Stimulated activated CD8-positive, alpha-beta memory T cell treated with anti-CD3 and anti-CD28 coated beads, Interleukin-12 subunit alpha, Interleukin-12 subunit beta, amount 100 ng/mL, for 1 hour (primary cell): ENCODE measurements at places on chromosomes 2 and 18.

- no peak for DNase-seq
Observed at GRCh38 chr2:12391116-12391515, 325.6 kb upstream of the TRIB2 start.

GRCh38 chr2:196279541-196279940, 108.2 kb upstream of the STK17B start:
- DNase-seq = no peak

DNA sequence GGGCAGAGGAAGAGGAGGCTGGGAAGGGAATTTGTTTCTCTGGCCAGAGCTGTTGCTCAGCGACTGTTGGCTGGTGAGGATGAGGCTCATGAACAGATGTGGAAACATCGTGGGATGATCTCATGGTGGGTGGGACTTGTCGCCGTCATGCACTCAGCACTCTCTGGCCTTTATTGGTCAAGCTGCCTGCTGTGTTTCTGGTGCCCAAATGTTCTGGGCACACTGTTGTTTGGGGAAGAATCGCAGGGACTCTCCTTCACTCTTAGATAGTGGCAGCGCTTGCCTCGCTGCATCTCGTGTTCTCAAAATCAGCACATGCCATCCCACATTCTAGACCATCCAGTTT, 145.6 kb downstream of the AGAP1 start:
- no peak for DNase-seq

DNA sequence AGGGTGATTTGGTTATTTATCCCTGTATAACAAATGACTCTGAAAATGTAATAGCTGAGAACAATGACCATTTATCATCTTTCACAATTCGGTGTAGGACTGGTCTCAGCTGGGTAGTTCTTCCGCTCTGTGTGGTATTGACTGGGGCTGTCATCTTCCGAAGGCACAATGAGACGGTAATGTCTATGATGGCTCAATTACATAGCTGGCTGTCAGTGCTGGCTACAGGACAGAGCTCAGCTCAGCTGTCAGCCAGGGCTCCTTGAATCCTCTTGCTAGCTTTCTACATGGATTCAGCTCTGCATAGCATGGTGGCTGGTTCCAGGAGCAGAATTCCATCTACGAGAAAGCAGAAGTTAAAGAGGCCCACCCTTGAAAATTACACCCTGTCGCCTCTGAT, 483.8 kb downstream of the TDRD15 start:
- no peak for DNase-seq

- DNase-seq = no peak
Observed at GRCh38 chr2:149383340-149383739, 53.0 kb downstream of the LYPD6 start.

DNA sequence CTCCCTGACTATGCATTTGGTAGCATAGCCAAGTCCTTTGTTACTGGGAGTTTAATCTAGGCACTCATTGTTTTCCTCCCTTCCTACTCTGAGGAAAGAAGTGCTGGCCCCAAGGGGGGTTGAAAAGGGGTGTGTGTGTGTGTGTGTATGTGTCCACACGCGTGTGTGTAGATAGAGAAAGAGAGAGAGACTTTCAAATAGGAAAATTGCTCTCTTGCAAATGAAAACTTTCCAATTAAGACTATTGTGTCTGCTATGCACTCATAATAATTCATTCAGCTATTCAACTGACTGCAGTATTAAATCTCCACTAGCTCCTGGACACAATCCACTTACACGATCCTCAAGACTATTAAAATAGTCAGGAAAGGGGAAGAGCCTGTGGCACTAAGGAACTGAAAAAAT, 92.9 kb upstream of the CSRNP3 start:
- DNase-seq = no peak

- DNase-seq = no peak
Observed at GRCh38 chr2:240503375-240503774, 54.4 kb downstream of the ANKMY1 start.

DNA sequence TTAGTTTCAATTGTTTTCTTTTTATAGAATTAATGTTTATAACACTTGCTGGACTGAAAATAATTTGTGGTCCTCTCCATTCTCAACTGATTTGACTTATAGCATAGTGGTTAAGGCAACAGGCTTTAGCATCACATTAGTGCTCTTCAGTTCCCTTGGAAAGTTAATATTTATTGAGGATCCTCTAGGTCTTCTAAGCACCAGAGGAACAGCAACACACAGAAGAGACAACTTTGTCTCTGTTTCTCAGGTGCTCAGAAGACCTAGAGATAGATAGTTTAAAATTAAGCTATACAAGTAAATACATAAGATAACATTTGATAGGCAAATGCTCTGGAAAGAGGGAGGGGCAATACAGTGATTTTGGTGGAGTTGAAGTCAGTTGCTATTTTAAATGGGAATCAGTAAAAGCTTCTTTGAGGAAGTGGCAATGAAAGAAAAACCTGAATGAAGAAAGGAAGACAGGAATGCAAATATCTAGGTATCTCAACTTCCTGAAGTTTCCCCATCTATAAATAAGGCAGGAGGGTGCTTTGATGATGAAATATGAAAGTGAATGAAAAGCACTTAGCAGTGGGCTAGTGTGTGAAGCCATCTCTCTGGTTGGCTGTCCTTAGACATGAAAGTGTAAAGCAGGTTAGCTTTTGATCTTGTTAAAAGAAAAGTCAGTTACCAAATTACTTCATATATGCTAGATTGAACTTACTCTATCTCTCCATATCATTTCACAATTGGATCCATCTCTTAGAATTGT, 7.9 kb downstream of the NEUROD1 start:
- DNase-seq = no peak

DNA sequence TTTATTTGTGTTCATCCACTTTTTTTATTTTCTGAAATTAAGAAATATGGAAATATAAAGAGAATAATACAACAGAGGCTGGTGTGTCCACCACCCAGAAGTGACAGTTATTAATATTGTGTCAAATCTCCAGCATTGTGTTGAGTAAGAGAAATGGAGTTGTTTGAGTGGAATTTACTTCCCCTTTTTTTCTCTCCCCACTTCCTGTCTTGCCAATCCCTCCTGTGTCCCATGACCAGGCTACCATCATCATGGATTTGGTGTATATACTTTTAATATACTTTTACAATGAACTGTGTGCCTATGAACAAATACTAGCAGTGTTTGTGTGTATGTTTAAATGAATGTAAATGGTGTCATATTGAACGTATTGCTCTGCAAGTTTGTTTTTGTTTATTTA, 276.9 kb upstream of the SKOR2 start:
- no peak for DNase-seq

GRCh38 chr2:238970553-238971081, 122.7 kb downstream of the TWIST2 start:
- DNase-seq = peak; percentile 9
